ENCODE measurements at places on chromosomes 3 and 15. TPM values are rescaled to one million over a fixed set of nuclear protein-coding genes. Genes with fewer than 3 reads are reported as not detected.

The GOLGA8J gene
- total RNA-seq, result not detected

The NR2F2 gene
- total RNA-seq, result 288 TPM

The ZNF621 gene
- total RNA-seq, result 18.9 TPM

The FEZF2 gene
- total RNA-seq, result not detected

The CHP1 gene
- total RNA-seq, result 290 TPM

The C3orf85 gene
- not detected for total RNA-seq

The ATP8B4 gene
- total RNA-seq, result 15.8 TPM

The C3orf20 gene
- total RNA-seq, result not detected

The CCDC9B gene
- 107 TPM for total RNA-seq

The ILDR1 gene
- 19.9 TPM for total RNA-seq
